ENCODE measurements at places on chromosomes 5 and 9. TPM values are rescaled to one million over a fixed set of nuclear protein-coding genes. Genes with fewer than 3 reads are reported as not detected.

- H3K4me3 ChIP-seq, result no peak overlapping the region
- no peaks in the 10 kb centered on the region for H3K36me3 ChIP-seq
- H3K4me1 ChIP-seq, result no peaks in the 10 kb centered on the region
- DNase-seq, result no peak
- H3K27ac ChIP-seq, result no peak overlapping the region
Measured at GRCh38 chr5:153523211-153523610, 32.7 kb downstream of the GRIA1 start.

GRCh38 chr5:34496260-34496691 is 159.9 kb upstream of the RAI14 start:
- no peak overlapping the region for H3K4me3 ChIP-seq
- H3K36me3 ChIP-seq, result no peaks in the 10 kb centered on the region
- H3K27me3 ChIP-seq, result no peaks in the 10 kb centered on the region
- H3K27ac ChIP-seq, result no peak overlapping the region
- DNase-seq, result peak; percentile 24

DNA sequence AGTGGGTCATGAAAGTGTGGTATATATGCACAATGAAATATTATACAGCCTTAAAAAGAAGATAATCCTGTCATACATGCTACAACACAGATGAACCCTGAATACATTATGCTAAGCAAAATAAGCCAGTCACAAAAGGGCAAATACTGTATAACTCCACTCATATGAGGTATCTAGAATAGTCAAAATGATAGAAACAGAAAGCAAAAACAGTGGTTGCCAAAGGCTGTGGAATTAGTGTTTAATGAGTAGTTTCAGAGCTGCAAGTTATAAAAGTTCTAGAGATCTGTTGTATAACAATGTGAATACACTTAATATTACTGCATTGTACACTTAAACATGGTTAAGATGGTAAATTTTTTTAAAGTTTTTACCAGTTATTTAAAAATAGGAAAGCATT is 135.0 kb downstream of the OXCT1 start:
- no peaks in the 10 kb centered on the region for H3K4me1 ChIP-seq
- H3K27me3 ChIP-seq, result no peaks in the 10 kb centered on the region
- H3K36me3 ChIP-seq, result peaks cover 13% of the 10 kb centered on the region
- H3K27ac ChIP-seq, result no peak overlapping the region
- no peak overlapping the region for H3K4me3 ChIP-seq
- DNase-seq, result no peak

GRCh38 chr5:80540691-80541090 is 29.4 kb downstream of the ANKRD34B start:
- no peak for DNase-seq
- H3K27ac ChIP-seq, result no peak overlapping the region
- no peaks in the 10 kb centered on the region for H3K27me3 ChIP-seq

- H3K4me1 ChIP-seq, result no peaks in the 10 kb centered on the region
- no peaks in the 10 kb centered on the region for H3K27me3 ChIP-seq
- no peak overlapping the region for H3K4me3 ChIP-seq
- no peaks in the 10 kb centered on the region for H3K36me3 ChIP-seq
Measured at GRCh38 chr5:2221450-2221849, 338.7 kb upstream of the IRX4 start.

GRCh38 chr5:66149950-66150349 is 5.8 kb downstream of the SREK1 start:
- DNase-seq, result no peak
- H3K27ac ChIP-seq, result no peak overlapping the region
- H3K27me3 ChIP-seq, result no peaks in the 10 kb centered on the region
- H3K36me3 ChIP-seq, result no peaks in the 10 kb centered on the region
- no peak overlapping the region for H3K4me3 ChIP-seq

DNA sequence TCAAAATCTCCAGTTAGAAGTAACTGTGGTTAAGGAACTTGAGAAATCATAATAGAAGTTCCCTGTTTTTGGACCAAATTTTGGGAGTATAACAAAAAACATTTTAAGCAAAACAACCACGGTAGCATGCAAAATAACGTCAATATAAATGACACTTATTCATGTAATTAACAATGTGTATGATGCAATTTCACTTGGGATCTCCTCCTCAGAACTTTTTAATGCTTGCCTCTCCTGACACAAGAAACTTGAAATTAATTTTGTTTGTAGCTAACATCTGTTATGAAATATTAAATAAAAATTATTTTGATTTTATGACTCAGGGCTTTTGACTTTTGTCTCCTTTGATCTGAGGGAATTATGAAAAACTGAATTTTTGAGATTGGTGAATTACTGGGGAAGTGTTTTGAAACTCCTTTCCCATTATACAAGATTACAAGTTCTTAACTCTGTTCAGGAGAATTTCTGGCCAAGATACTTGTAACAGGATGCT is 149.7 kb downstream of the ATP10B start:
- H3K27me3 ChIP-seq, result no peaks in the 10 kb centered on the region
- H3K36me3 ChIP-seq, result no peaks in the 10 kb centered on the region
- H3K4me3 ChIP-seq, result no peak overlapping the region
- DNase-seq, result no peak

DNA sequence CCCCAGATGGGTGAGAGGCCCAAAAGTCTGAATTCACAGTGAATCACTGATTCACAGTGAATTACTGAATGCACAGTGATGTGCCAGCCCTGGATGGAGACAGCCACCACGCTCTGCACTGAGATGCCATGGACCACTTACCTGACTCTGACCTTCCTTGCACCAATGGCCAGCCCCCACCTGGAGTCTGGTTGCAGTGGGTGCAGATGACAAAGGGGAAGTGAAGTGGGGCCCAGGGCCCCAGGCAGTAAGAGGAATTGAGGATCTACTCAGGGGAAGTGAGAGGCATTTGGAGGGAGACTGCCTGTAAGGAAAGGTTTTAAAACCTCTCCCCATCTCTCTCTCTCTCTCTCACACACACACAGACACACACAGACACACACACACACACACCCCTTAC is 412.1 kb downstream of the CYLC2 start:
- no peaks in the 10 kb centered on the region for H3K27me3 ChIP-seq

DNA sequence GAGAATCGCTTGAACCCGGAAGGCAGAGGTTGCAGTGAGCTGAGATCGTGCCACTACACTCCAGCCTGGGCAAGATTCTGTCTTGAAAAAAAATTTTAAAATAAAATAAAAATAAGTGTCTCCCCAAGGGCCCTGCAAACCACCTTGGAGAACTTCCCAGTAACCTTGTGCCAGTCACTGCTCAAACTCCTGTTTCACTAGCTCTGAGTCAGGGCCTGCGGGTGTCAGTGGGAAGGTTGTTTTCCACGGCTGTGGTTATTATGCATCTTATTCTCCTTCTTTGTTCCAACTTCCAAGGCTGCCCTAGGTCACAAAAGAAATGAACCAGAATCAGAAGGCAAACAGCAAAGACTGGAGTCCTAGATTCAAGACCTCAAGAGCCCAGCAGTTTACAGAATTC is 246.7 kb downstream of the ADAMTSL1 start:
- no peak overlapping the region for H3K4me3 ChIP-seq
- peak; percentile 44 for DNase-seq
- no peaks in the 10 kb centered on the region for H3K36me3 ChIP-seq
- H3K27ac ChIP-seq, result peak overlapping the region; percentile 84
- peaks cover 11% of the 10 kb centered on the region for H3K4me1 ChIP-seq

GRCh38 chr5:126000507-126000906 is 422.7 kb upstream of the GRAMD2B start:
- H3K36me3 ChIP-seq, result no peaks in the 10 kb centered on the region
- H3K27me3 ChIP-seq, result no peaks in the 10 kb centered on the region
- no peak overlapping the region for H3K4me3 ChIP-seq
- no peak for DNase-seq
- no peak overlapping the region for H3K27ac ChIP-seq

DNA sequence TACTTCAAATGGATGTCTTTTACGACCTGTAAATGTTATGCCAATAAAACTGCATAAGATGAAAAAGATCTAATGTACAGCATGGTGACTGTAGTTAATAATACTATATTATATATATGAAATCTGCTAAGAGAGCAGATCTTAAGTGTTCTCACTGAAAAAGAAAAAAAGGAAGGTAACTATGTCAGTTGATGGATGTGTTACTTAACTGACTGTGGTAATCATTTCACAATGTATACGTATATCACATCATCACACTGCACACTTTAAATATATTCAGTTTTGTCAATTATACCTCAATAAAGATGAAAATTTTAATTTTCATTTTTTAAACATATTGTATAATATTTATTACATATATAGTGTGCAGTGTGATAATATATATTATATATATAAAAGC is 31.9 kb downstream of the THBS4 start:
- H3K27ac ChIP-seq, result no peak overlapping the region
- H3K27me3 ChIP-seq, result no peaks in the 10 kb centered on the region
- H3K36me3 ChIP-seq, result no peaks in the 10 kb centered on the region
- H3K4me1 ChIP-seq, result no peaks in the 10 kb centered on the region

GRCh38 chr9:38362852-38363588 is 29.5 kb upstream of the ALDH1B1 start:
- H3K36me3 ChIP-seq, result no peaks in the 10 kb centered on the region
- H3K4me3 ChIP-seq, result no peak overlapping the region
- DNase-seq, result peak; percentile 39
- peaks cover 4% of the 10 kb centered on the region for H3K4me1 ChIP-seq

- no peaks in the 10 kb centered on the region for H3K27me3 ChIP-seq
- no peaks in the 10 kb centered on the region for H3K4me1 ChIP-seq
- no peaks in the 10 kb centered on the region for H3K36me3 ChIP-seq
- no peak overlapping the region for H3K4me3 ChIP-seq
- no peak for DNase-seq
Measured at GRCh38 chr5:76223696-76224095, 140.5 kb downstream of the SV2C start.

- no peak overlapping the region for H3K4me3 ChIP-seq
- H3K27me3 ChIP-seq, result no peaks in the 10 kb centered on the region
- no peaks in the 10 kb centered on the region for H3K36me3 ChIP-seq
- DNase-seq, result no peak
- no peak overlapping the region for H3K27ac ChIP-seq
Measured at GRCh38 chr9:96500696-96501632, 51.0 kb downstream of the HABP4 start.

DNA sequence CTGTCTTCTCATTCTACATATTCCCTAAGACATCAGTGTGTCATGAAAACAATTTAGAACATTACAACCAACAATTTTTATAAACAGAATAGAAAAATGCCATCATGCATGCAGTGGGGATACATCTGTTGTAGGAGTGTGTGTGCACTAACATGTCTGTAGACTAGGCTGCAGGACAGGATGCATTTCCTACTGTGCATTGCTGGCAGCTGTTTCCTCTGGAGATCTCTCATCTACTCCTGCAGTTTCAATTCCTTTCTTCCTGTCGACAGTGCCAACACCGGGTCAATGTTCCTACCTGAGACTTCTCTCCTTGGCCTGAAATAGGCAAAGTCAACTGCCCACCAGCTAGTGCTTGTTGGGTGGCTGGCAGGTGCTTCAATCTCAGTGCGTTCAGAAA is 69.8 kb downstream of the ANKH start:
- H3K4me3 ChIP-seq, result no peak overlapping the region
- no peaks in the 10 kb centered on the region for H3K4me1 ChIP-seq
- no peaks in the 10 kb centered on the region for H3K36me3 ChIP-seq

DNA sequence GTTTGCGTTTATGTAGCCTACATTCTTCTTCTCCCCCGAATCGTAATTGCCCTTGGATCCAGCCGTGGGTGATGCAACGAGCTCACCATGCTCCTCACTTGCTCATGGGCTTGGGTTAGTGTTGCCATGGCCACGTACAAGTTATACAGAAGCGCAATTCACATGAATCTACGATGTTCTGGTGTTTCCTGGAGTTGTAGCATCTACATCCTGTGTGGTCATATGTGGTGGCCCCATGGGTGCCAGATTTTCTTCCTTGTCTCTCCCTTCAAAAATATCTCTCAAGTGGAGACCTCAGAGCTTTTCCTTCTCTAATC is 115.3 kb downstream of the TLE4 start:
- no peak overlapping the region for H3K4me3 ChIP-seq
- H3K27ac ChIP-seq, result no peak overlapping the region
- H3K36me3 ChIP-seq, result no peaks in the 10 kb centered on the region
- H3K27me3 ChIP-seq, result no peaks in the 10 kb centered on the region

DNA sequence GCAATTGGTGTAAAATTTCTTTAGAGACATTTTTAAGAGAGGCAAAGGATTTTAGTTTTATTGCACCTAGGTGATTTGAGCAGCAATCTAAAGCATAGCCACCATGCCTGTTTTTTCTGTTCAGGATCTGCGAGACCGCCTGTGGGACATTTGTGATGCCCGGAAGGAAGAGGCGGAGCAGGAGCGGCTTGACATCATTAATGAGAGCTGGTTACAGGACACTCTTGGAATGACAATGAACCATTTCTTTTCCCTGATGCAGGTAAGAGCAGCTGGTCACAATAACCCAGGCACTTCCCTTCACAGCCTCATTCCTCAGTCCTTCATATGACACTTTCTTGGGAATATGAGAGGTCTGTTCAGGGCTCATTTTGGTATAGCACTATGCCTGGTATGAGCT is 103.2 kb upstream of the IL7R start:
- H3K36me3 ChIP-seq, result no peaks in the 10 kb centered on the region
- no peak overlapping the region for H3K4me3 ChIP-seq
- H3K27me3 ChIP-seq, result no peaks in the 10 kb centered on the region
- no peak for DNase-seq
- no peaks in the 10 kb centered on the region for H3K4me1 ChIP-seq

- peaks cover 36% of the 10 kb centered on the region for H3K4me1 ChIP-seq
- no peaks in the 10 kb centered on the region for H3K36me3 ChIP-seq
- DNase-seq, result peak; percentile 93
Measured at GRCh38 chr5:178462816-178463215, 127.4 kb downstream of the COL23A1 start.

GRCh38 chr9:69326261-69326660 is 1.2 kb downstream of the ENTREP1 start:
- no peaks in the 10 kb centered on the region for H3K27me3 ChIP-seq
- DNase-seq, result peak; percentile 80
- H3K4me3 ChIP-seq, result peak overlapping the region; percentile 51
- H3K27ac ChIP-seq, result peak overlapping the region; percentile 77
- peaks cover 18% of the 10 kb centered on the region for H3K4me1 ChIP-seq

- H3K4me3 ChIP-seq, result no peak overlapping the region
- H3K27me3 ChIP-seq, result no peaks in the 10 kb centered on the region
- DNase-seq, result no peak
- H3K27ac ChIP-seq, result no peak overlapping the region
- no peaks in the 10 kb centered on the region for H3K36me3 ChIP-seq
Measured at GRCh38 chr9:13282998-13283397, 3.5 kb upstream of the MPDZ start.

DNA sequence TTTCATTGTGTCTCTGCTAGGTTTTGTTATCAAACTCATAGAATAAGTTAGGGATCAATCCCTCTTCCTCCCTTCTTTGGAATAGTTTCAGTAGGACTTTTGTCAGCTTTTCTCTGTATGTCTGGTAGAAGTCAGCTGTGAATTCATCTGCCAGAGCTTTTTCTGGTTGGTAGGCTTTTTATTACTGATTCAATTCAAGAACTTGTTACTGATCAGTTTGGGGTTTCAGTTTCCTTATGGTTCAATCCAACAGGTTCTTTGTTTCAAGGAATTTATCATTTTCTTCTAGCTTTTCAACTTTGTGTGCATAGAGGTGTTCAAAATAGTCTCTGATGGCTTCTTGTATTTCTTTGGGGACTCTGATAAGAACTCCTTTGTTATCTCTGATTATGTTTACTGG is 221.7 kb downstream of the FGF10 start:
- DNase-seq, result no peak
- H3K27ac ChIP-seq, result no peak overlapping the region
- no peaks in the 10 kb centered on the region for H3K4me1 ChIP-seq
- H3K36me3 ChIP-seq, result no peaks in the 10 kb centered on the region

PTPN3 gene
- 21.3 TPM for total RNA-seq

IFNW1 gene
- total RNA-seq, result not detected

BARHL1 gene
- total RNA-seq, result not detected

PDZD2 gene
- total RNA-seq, result 1.8 TPM

KLF4 gene
- total RNA-seq, result 56.6 TPM
